Astrocyte (in vitro differentiated cells and primary cell): ENCODE measurements at places on chromosomes 3 and 15. TPM values are rescaled to one million over a fixed set of nuclear protein-coding genes. Genes with fewer than 3 reads are reported as not detected.
A peak's percentile ranks its signal among the peaks of the same experiment; 100 is the strongest.

The TEX9 gene
- total RNA-seq, result 10.3 and 11.0 TPM in 2 replicates

The AADACL2 gene
- not detected in 2 replicates for total RNA-seq

- peak; percentile 68 for DNase-seq
- no peaks in the 10 kb centered on the region for H3K27me3 ChIP-seq
- H3K4me3 ChIP-seq, result no peak overlapping the region
- H3K4me1 ChIP-seq, result peaks cover 25% of the 10 kb centered on the region
Measured at GRCh38 chr3:25037049-25037547, 391.0 kb upstream of the RARB start.

- H3K27me3 ChIP-seq, result peaks cover 10% of the 10 kb centered on the region
- no peak overlapping the region for H3K27ac ChIP-seq
- no peak overlapping the region for H3K4me3 ChIP-seq
- H3K36me3 ChIP-seq, result no peaks in the 10 kb centered on the region
- DNase-seq, result no peak
- no peaks in the 10 kb centered on the region for H3K4me1 ChIP-seq
Measured at GRCh38 chr15:44798826-44799225, 62.5 kb downstream of the TRIM69 start.

DNA sequence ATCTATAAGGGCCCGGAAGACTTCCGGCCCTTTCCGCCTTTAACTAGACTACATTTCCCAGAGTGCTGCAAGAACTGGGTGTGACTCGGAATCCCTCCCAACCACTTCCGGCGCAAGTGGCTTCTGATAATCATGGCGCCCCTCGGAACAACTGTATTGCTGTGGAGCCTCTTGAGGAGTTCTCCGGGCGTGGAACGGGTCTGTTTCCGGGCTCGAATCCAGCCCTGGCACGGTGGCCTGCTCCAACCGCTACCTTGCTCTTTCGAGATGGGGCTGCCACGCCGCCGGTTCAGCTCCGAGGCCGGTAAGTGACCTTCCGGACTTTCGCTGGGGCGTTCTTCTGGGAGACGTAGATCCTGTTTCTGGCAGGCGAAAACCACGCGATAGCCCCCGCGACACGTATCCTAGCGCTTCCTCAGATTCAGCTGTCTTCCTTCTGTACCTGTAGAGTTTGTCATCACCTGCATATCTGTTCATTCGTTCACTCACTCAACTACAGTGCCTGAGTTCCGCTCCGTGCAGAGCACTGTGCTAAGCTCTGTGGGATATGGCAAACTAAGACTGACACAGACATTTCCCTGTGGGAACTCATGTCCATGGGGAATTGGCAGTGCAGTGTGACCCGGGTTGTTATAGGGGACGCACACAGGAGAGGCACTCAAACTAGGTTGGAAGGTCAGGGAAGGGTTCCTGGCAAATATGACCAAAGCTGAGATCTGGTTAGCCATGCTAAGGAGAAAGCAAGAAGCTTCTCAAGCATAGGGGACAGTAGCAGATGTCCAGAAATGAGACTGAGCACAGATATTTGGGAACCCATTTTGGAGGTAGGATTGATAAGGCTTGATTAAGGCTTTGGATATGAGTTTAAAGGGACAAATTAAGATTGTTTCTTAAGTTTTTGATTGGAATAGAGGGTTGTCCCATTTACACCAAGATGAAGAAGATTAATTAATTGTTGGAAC is at the start of gene MRPS22:
Gene MRPS22 (plus strand): TSS at position 126 of the 962 bp plus-strand sequence. CDS start 7 bp downstream, at position 133.
- peaks cover 23% of the 10 kb centered on the region for H3K36me3 ChIP-seq
- peak; percentile 90 for DNase-seq
- peak within 1 kb of the TSS; percentile 91 for H3K27ac ChIP-seq
- H3K4me3 ChIP-seq, result peak within 1 kb of the TSS; percentile 89
- H3K4me1 ChIP-seq, result peaks cover 17% of the 10 kb centered on the region
